CD4-positive, alpha-beta T cell treated with Interleukin-21 for 1 hour (primary cell): ENCODE measurements at places on chromosomes 3 and 15.

DNA sequence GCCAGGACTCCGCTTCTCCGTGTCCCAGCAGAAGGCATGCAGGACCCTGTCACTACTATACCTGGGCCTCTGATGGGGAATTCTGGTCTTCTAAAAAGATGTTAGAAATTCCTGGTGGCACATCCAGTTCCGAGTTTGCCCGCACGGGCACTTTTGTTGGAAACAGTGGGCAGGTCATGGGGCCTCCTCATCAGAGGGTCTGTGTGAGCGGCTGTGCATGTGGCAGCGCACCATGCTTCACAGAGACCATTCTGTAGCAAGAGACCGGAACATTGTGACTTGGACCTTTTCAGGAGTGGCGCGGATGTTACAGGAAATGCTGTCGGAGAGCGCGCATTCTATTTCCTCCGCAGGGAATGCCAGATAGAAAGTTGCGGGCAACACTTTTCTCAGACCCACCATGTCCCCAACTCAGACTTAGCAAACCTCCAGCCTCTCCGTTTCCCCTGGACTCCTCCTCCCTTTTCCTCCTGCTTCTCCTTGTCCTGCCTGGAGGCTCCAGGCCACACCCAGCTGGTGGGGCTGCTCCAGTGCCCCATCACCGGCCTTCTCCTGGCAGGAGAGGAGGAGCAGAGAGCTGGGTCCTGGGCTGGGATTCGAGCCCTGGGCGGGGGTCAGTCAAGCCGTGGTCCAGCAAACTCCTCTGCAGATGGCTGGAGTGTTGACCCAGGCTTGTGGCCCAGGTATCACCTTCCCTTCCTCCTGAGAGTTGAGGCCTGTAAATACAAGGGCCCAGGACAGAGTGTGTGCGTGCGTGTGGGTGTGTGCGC, 46.6 kb downstream of the KLF13 start:
- no peak for DNase-seq

GRCh38 chr3:196640297-196641018, 964 bp downstream of the NRROS start:
- no peak for DNase-seq

- DNase-seq: no peak
Observed at GRCh38 chr3:72345237-72345878, 502.9 kb downstream of the SHQ1 start.

DNA sequence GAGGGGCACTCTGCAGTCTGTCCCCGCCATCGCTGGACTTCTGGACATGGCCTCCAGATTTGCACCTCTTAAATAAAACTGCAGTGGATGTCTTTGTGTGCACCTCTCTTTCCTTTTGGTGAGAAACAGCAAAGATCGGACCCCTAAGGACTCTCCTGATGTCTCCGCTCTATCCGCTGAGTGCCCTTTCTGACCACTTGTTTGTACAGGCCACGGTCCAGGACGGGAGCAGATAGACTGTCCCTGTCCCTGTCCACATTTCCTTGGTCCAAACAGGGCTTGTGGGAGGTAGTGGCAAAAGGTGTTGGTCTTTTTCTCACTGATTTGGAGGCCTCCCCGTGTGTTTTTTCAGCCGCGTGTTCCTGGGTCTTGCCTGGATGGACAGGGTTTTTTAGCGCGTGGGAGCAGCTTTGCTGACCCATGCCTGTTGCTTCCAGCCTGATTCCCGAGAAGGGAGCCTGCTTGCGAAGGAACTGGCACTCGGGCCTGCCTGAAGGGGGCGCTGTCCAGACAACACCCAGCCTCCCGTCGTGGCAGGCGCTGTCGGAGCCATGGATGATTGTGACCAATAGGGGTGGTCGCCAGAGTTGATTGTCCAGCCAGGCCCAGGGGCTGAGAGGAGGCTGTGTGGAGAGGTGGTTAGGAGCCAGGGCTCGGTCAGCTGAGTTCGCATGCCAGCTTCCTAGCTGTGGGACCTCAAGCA, 13.2 kb upstream of the STAB1 start:
- DNase-seq: no peak

GRCh38 chr3:190224456-190224855, 97.8 kb downstream of the CLDN1 start:
- DNase-seq: no peak

GRCh38 chr3:88469216-88469615, 319.5 kb downstream of the C3orf38 start:
- no peak for DNase-seq

DNA sequence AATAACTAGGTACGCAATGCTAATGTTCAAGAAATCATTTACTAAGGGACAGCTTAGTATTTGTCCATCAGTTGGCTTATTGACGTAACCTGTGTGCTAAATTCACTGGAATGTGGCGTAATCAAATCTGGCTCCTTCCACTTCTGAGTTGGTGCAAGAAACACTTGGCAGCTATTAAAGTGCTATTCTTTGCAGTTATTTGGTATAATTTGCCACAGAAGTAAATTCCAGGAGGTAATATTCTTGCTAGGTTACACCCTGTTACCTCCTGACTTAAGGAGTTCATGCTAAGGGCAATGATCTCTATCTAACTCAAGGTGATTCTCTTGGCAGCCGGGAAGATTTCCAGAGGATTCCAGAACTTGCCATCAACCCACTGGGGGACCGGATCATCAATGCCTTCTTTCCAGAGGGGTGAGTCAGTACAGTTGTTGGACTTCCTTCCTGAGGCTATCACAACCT, 25.5 kb downstream of the CHP1 start:
- DNase-seq: no peak

GRCh38 chr3:54866251-54866650, 61.6 kb downstream of the LRTM1 start:
- no peak for DNase-seq

- DNase-seq: no peak
Observed at GRCh38 chr3:195238081-195238571, 32.8 kb downstream of the XXYLT1 start.

DNA sequence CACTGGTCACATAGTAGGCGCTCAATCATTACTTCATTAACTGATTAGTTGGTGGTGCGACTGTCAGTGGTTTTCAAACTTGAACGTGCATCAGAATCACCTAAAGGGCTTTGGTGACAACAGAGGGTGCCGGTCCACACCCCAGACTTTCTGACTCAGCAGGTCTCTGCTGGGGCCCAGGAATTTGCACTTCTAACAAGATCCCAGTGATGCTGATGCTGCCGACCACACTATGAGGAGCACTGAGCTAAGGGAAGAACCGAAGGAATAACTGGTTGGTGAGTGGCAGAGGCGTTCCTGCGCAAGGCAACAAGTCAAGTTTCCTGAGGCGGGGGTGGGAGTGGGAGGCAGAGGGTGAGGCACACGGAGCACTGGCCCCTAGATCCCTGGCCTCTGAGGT, 18.8 kb downstream of the HAPLN3 start:
- no peak for DNase-seq

DNA sequence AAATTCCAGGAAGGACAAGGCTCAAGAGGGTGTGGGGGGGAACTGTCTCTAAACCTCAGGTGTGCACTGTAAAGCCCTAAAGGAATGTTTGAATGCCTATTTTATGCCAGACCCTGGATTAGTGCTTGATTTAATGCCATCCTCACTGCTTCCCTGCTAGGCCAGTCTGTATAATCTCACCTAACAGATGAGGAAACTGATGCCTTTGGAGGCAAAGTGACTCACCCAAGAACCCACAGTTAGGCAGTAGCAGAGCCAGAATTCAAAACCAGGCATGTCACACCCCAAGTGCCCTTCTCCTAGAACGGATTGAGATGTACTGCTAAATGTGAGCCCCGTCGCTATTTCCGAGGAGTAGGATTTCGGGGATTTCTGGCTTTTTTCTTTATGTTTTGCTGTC, 7.8 kb downstream of the CAMK1 start:
- no peak for DNase-seq

DNA sequence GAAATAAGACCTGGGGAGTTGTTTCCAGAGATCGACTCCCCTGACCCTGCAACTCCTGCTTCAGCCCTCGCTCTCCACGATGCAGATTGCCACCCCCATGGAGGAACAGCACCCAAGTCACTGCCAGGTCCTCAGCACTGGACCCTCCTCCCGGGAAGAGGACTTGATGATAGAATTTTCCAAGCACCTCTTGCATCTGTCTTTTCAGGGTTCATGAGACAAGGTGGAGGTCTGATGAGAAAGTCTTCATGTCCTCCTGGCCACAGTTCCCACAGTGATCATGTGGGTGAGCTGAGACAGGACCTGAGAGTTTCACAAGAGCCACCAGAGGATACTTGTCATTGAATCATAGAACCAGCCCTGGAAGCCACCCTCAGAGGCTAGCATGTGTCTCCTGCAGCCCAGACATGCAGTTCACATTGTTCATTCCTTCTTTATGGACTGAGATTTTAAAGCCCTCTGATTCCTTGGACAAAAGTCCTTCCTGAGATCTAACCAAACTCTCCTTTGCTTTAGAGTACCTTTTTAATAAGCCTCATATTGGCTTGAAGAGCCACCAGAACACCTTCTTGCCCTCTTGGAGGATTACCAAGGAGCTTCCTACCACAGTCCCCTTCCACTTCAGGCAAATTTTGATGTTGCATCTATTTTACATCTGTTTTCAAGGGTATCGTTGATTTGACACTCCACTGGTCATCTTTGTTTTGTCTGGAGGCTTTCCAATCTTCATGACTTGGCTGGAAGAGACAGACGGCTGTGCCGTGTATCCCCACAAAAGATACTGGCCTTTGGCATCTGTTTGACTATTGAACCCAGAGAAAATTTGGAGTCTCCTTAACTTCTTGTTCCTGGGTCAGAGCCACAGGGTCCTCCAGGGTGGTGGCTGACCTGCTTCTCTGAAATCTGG, 224.8 kb upstream of the BHLHE40 start:
- no peak for DNase-seq

GRCh38 chr15:69813881-69814280, 283.8 kb downstream of the TLE3 start:
- no peak for DNase-seq

DNA sequence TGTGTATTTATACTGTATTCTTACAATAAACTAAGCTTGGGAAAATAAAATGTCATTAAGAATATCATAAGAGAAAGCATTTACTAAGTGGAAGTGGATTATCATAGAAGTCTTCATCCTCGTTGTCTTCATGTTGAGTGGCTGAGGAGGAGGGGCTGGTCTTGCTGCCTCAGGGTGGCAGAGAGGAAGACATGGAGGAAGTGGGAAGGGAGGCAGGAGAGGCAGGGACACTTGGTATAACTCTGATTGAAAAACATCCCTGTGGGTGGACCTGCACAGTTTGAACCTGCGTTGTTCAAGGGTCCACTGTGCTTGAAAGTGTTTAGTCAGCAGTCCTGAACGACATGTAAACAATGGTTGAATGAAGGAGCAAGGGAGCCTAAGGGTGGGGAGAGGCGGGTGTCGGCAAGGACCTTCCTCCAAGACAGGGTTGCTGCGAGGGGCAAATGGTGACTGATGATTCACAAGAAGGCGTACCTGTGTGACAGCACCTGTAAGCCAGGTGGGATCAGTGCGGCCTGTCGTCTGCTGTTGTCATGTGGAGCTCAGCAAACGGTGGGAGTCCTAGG, 103.8 kb upstream of the KLF13 start:
- no peak for DNase-seq

- no peak for DNase-seq
Observed at GRCh38 chr15:77022646-77023575, 28.0 kb downstream of the PSTPIP1 start.

GRCh38 chr3:19147905-19148767, at the start of gene KCNH8:
TSS of gene KCNH8 (plus strand) at chr3:19148510. CDS start at chr3:19148720, 210 bp downstream.
- DNase-seq: no peak

DNA sequence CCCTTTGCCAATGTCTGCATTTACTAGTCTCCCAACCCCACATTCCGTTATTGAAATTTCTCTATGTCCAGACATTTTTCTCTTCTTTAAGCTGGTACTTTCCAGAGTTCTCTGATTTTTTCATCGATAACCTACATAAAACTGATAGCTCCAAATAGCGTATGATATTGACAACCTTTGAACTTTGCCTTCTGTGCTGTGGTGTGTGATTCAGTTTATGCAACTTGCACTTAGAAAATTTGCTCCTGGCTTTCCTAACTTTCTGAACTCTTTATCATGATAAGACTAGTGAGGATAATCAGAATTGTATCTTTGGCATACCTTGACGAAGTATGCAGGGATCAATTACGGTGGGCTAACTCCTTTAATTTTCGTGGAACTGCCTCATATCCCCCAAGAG, 1261.3 kb downstream of the SI start:
- DNase-seq: no peak

DNA sequence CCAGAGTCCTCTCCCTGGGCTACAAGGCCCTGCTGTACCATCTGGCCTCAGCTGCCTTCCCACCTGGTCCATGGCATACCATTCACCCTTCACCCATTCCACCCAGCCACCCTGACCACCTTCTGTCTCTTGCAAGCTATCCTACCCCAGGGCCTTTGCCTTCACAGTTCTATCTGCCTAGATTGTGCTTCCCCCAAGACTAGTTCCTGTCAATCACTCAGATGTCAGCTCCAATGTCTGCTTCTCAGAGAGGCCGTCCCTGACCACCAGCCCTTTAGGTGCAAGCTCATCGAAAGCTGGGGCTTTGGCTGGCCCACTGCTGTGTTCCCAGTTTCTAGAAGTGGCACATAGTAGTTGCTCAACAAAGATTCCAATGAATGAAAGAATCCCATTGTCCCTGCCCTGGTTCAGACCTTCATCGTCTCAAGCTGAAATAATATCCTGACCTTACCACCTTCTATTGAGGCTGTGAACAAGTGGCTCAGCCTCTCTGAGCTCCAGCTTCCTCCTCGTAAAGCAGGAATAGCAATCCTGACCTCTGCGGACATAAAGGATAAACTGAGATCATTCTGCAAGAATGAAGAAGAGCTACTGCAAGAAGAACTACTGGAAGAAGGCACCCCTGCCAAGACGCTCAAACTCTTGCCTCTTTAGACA, 15.8 kb downstream of the EFCAB12 start:
- DNase-seq: no peak

GRCh38 chr15:35058534-35059054, 26.5 kb downstream of the NANOGP8 start:
- no peak for DNase-seq

- no peak for DNase-seq
Observed at GRCh38 chr3:124318656-124319055, 326.7 kb upstream of the ROPN1 start.

GRCh38 chr3:81735334-81735733, 26.1 kb downstream of the GBE1 start:
- DNase-seq: no peak

DNA sequence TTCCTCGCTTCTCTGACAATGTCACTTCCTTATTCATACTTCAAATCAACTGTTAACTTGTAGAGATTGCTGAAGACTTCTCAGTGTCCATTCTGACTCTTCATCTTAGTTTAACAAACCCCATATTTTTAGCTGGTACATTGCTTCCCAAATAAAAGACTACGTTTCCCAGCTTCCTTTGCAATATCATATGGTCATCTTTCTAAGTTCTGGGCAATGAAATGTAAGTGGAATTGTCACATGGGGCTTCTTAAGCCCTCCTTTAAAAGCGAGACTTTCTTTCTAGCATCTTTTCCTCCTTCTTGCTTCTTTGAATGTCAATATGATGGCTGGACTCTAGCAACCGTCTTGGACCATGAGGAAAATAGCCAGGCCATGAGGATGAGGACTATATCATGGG, 239.0 kb downstream of the ZNF621 start:
- no peak for DNase-seq

DNA sequence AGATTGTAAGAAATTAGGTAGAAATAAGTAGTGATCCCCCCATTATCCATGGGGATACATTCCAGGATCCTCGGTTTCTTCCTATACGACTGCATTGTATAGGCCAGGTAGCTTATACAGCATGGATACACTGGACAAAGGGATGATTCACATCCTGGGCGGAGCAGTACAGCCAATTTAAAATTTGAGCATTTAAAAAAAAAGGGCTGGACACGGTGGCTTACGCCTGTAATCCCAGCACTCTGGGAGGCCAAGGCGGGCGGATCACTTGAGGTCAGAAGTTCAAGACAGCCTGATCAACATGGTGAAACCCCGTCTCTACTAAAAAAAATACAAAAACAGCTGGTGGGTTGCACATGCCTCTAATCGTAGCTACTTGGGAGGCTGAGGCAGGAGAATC, 976 bp upstream of the ARGFX start:
- no peak for DNase-seq
